GM04503 (cell line): ENCODE measurements at places on chromosomes 12 and 14.

DNA sequence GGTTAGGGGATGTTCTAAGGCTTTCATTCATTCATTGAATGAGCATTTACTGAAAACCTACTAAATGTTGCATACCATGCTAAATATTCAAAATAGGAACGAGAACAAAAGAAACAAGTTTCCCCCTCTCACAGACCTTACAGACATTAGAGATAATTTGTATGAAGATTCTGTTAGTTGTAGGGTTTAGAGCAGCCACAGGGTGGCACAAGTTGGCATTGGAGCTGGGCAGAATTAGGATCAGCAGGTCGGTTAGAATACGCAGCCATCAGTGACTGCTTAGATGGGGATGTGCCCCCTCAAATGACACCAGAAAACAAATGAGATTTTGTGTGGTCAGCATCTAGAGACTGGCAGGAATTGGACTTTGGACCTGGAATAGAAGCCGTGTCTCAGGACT, 166.3 kb upstream of the DAAM1 start:
- no peak for DNase-seq

DNA sequence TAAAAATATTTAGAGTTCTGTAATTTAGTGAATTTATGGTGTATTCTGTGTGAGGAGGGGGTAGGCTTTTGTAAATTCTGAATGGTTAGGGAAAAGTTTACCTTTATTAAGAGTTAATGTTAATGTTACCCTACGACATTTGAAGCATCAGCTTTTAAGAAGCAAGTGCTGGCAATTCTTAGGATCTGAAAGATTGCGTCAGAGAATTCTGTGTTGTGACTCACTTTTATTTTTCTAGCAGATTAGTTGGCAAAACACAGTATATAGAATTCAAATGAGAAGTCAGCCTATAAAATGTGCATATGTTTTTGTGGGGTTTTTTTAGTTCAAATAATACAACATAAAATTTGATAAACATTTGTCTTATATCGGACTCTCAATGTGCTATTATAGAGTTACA, 97.6 kb downstream of the RAD52 start:
- DNase-seq: peak; percentile 29

- DNase-seq: no peak
Observed at GRCh38 chr14:90444077-90444696, 47.4 kb downstream of the CALM1 start.

DNA sequence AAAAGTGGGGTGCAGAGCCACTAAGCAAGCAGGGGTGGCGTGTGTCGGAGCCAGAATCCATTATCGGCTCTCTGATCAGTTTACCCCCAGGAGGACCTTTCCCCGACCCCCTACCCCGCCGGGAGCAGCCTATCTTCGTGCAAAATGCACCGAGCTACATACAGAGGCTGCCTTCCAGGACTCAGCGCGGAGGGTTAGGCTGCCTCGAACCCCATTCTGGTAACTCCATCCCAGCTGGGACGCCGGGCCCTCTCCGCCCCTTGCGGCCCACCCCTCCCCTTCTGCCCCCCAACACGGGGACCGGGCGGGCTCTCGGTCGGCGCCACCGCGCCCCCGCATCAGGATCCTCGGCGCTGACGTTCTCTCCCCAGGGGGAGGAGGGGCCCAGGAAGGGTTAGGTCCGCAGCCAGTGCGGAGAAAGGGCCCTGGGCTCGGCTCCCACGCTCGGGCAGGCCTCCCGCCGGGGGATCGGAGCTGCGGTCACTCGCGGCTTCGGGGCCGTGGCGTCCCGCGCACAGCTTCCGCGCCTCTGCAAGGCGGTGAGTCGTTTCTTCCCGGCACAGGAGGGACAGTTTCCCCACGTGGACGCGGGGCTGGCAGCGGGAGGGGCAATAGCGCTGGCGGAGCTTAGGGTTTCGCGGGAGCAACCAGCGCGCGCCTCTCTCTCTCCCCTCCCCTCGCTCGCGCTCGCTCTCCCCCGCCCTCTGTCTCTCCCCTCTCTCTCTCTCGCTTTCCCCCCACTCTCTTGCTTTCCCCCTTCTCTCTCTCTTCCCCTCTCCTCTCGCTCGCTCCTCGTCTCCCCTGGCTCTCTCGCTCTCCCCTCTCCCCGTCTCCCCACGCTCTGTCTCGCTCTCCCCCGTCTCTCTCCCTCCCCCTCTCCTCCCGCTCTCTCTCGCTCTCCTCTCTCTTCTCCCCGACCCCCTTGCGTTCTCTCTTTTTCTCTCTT, 12.5 kb upstream of the MAP3K9 start:
- no peak for DNase-seq

- DNase-seq: no peak
Observed at GRCh38 chr12:125187780-125188741, 122.8 kb downstream of the AACS start.

GRCh38 chr14:68848253-68848652, 55.4 kb upstream of the ZFP36L1 start:
- DNase-seq: no peak
